ENCODE measurements at places on chromosomes 2 and 18. TPM values are rescaled to one million over a fixed set of nuclear protein-coding genes. Genes with fewer than 3 reads are reported as not detected.

- H3K36me3 ChIP-seq: no peaks in the 10 kb centered on the region
- no peak for DNase-seq
- peaks cover 47% of the 10 kb centered on the region for H3K4me1 ChIP-seq
- H3K4me3 ChIP-seq: no peak overlapping the region
- no peak overlapping the region for H3K27ac ChIP-seq
- H3K27me3 ChIP-seq: no peaks in the 10 kb centered on the region
These were observed 71.0 kb upstream of the MGAT4A start for GRCh38 chr2:98801921-98802321.

DNA sequence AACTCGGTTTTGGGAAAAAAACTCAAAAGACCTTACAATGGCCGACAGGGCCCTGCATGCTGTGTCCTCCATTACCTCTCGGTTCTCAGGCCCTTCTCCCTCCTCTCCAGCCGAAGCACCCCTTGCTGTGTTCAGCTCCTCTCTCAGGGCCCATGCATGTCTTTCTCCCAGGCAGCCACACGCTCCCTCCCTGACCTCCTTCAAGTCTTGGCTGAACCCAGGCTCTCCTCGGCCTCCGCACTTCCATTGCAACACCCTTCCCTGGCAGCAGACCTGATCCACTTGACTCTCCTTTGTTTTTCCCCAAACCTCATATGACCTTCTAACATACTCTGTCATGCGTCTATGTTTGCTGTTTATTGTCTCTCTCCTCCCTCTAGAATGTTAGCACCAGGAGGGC, 114.0 kb downstream of the CYP26B1 start:
- no peak overlapping the region for H3K27ac ChIP-seq
- DNase-seq: no peak
- no peaks in the 10 kb centered on the region for H3K36me3 ChIP-seq
- H3K4me1 ChIP-seq: no peaks in the 10 kb centered on the region

- H3K4me3 ChIP-seq: no peak overlapping the region
- no peak overlapping the region for H3K27ac ChIP-seq
- H3K4me1 ChIP-seq: peaks cover 72% of the 10 kb centered on the region
These were observed 674 bp downstream of the EVX2 start for GRCh38 chr2:176082824-176083751.

DNA sequence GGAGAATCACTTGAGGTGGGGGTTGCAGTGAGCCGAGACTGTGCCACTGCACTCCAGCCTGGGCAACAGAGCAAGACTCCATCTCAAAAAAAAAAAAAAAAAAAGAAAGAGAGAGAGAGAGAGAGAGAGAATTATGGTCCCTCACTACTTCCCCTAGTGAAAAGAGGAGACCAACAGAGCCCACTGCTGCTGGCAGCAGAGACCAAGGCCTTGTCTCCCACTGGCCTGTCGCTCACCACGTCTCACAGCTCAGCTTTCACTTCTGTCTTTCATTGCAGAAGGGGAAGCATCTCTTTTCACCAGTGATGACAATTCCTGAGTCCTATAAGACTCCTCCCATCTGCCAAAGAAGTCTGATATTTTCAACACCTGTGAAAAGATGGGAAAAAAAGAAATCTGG, 81.3 kb downstream of the CLHC1 start:
- H3K27ac ChIP-seq: no peak overlapping the region
- DNase-seq: no peak
- no peaks in the 10 kb centered on the region for H3K27me3 ChIP-seq
- H3K4me1 ChIP-seq: peaks cover 28% of the 10 kb centered on the region

DNA sequence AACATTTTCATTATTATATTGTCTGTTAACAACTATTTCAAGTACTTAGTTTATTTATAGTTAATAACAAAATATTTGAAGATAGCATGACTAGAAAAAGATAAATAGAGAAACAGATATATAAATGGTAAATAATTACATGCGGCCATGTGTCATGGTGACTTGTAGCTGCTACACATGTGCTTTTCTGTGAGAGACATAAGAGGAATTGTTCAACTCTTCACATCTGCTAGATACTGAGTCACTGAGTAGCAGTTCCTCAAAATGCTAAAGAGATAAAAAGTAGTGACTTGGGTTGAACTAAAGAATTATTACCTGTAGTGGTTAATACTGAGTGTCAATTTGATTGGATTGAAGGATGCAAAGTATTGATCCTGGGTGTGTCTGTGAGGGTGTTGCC, 37.5 kb upstream of the SCN9A start:
- no peaks in the 10 kb centered on the region for H3K4me1 ChIP-seq
- no peak for DNase-seq
- no peak overlapping the region for H3K27ac ChIP-seq
- H3K27me3 ChIP-seq: no peaks in the 10 kb centered on the region

DNA sequence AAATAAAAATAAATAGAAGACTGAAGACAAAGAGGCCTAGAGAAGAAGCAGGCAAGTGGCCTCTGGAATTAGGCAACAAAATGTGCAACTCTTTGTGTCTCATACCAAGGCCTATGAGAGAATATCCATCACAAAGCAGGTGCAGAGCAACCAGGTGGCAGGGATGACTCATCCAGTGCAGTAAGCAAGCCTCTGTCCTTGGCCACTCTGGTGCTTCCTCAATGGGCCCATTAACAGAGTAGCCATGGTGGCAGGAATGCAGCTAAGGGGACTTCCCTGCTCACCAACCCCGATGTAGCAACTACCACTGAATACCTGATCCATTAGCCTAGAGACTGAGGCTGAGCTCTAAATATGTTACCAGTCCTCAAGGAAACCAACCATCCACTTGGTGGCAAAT, 11.0 kb upstream of the EPG5 start:
- no peak for DNase-seq
- no peak overlapping the region for H3K4me3 ChIP-seq
- no peak overlapping the region for H3K27ac ChIP-seq
- H3K36me3 ChIP-seq: no peaks in the 10 kb centered on the region

DNA sequence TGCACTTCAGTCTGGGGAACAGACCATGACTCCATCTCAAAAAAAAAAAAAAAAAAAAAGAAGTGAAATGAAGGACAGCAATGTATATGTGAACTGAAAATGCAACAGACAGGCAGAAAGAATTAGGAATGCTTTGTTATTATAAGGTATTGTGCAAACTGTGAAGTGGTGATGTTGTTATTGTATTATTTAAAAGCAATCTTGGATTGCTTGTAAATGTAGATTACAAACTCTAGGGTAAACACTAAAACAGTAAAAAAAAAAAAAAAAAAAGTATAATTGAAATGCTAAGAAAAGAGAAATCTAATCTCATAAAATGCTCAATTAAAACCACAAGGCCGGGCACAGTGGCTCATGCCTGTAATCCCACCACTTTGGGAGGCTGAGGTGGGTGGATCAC, 25.3 kb downstream of the DYM start:
- DNase-seq: no peak
- no peaks in the 10 kb centered on the region for H3K36me3 ChIP-seq
- H3K27me3 ChIP-seq: no peaks in the 10 kb centered on the region
- no peak overlapping the region for H3K4me3 ChIP-seq

GRCh38 chr2:170371231-170371998, 193.5 kb downstream of the MYO3B start:
- no peaks in the 10 kb centered on the region for H3K36me3 ChIP-seq
- no peak overlapping the region for H3K27ac ChIP-seq
- H3K4me3 ChIP-seq: no peak overlapping the region
- no peaks in the 10 kb centered on the region for H3K4me1 ChIP-seq

- peaks cover 78% of the 10 kb centered on the region for H3K36me3 ChIP-seq
- H3K27me3 ChIP-seq: no peaks in the 10 kb centered on the region
- H3K4me1 ChIP-seq: no peaks in the 10 kb centered on the region
- H3K27ac ChIP-seq: no peak overlapping the region
These were observed 21.8 kb downstream of the ATG4B start for GRCh38 chr2:241659150-241659739.

DNA sequence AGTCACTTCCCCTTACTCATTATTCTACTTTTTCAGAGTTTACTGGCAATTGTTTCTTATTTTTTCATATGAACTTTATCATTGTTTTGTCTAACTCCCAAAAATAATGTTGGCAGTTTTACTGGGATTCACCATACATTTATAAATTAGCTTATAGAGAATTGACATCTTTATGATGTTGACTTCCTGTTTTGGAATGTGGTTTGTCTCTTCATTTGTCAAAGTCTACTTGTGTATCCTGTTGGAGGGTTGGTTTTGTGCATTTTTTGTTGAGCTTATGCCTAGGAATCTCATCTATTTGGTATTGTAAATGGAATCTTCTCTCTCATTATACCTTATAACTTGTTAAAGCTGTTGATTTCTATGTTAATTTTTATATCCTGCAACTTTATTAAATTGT, 16.4 kb downstream of the EPC2 start:
- no peaks in the 10 kb centered on the region for H3K36me3 ChIP-seq
- no peak for DNase-seq
- H3K4me3 ChIP-seq: no peak overlapping the region
- peaks cover 57% of the 10 kb centered on the region for H3K4me1 ChIP-seq

- no peak for DNase-seq
- peak overlapping the region; percentile 30 for H3K27ac ChIP-seq
- no peaks in the 10 kb centered on the region for H3K27me3 ChIP-seq
- H3K4me1 ChIP-seq: peaks cover 10% of the 10 kb centered on the region
- peaks cover 8% of the 10 kb centered on the region for H3K36me3 ChIP-seq
These were observed 25.4 kb downstream of the SP100 start for GRCh38 chr2:230441227-230441897.

- DNase-seq: no peak
- no peaks in the 10 kb centered on the region for H3K36me3 ChIP-seq
- H3K27ac ChIP-seq: no peak overlapping the region
- H3K4me1 ChIP-seq: no peaks in the 10 kb centered on the region
- H3K27me3 ChIP-seq: no peaks in the 10 kb centered on the region
These were observed 38.5 kb downstream of the PSMG2 start for GRCh38 chr18:12741351-12741750.

DNA sequence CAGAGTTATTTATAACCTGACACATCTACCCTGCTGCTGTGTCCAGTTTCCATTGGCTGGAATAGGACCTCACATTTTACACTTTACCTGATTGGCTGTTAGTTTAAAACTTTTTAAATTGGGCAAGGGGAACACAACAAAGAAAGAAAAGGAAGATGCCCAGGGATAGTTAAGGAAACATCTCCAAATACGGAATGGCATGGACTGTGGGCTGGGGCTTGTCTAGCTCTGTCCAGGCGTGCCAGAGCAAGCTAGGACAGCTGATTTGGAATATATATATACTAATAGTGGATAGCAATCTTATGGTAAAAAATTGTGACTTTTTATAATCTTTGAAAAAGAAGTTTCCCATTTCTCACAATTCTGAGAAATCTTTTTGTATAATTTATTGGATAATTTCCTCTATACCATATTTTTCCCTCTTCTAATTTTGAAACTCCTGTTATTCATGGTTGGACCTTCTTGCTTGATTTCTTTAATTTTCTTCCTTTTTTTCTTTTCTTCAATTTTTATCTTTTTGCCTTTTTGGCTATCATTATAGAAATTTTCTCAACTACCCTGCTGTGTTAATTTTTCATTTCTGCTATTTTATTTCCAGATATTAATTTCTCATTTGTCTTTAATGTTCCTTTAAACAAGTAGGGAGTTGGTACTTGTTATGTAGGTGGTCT, 55.9 kb downstream of the COMMD1 start:
- H3K27ac ChIP-seq: no peak overlapping the region
- H3K27me3 ChIP-seq: no peaks in the 10 kb centered on the region

GRCh38 chr2:34979148-34979547, 1376.4 kb upstream of the CRIM1 start:
- H3K27ac ChIP-seq: no peak overlapping the region
- H3K36me3 ChIP-seq: no peaks in the 10 kb centered on the region
- H3K27me3 ChIP-seq: no peaks in the 10 kb centered on the region
- no peak for DNase-seq

DNA sequence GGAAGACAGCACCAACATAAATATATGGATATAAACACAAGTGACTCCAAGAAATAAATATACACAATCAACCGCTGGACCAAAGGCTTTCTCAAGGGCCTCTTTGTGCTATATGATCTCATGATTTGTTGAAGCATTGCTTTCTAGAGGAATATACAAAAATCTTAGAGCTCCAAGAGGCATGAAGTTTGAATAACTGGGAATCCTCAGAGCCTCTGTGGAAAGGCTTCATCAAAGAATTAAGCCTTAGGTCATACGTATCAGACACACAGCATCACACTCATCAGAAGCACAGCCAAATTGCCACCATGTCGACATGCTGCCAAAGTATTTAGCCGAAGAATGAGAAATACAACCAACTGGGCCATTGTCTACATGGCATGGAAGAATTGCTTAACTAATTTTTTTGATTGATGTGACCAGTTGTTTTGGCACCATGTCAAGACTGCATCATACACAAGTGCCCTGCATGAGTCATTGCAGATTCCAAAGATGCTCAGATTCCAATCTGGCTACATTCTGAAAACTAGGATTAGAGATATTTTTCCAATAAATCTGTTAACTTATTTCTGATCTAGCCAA, 860.6 kb upstream of the ZEB2 start:
- no peak overlapping the region for H3K4me3 ChIP-seq
- no peaks in the 10 kb centered on the region for H3K4me1 ChIP-seq
- no peaks in the 10 kb centered on the region for H3K36me3 ChIP-seq
- H3K27me3 ChIP-seq: no peaks in the 10 kb centered on the region
- no peak overlapping the region for H3K27ac ChIP-seq

DNA sequence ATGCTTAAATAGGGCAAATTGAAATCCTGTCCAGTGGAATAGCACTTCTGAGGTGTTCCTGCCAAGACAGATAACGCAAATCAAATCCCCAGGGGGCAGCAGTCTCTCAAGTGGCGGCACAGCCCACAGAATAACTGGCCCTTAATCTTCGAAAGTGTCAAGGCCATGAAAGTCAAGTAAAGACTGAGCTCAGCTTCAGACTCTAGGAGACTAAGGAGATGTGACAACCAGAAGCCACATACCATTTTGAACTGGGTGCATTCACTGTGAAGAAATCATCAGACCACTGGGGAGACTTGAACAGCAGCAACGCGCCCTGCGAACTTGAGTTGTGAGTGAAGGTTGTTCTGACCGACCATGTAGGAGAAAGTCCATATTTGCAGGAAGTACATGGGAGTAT, 66.0 kb upstream of the ASAP2 start:
- no peaks in the 10 kb centered on the region for H3K27me3 ChIP-seq
- peaks cover 33% of the 10 kb centered on the region for H3K4me1 ChIP-seq
- H3K36me3 ChIP-seq: no peaks in the 10 kb centered on the region
- DNase-seq: no peak
- no peak overlapping the region for H3K4me3 ChIP-seq
- H3K27ac ChIP-seq: no peak overlapping the region

- H3K27ac ChIP-seq: no peak overlapping the region
- H3K4me1 ChIP-seq: no peaks in the 10 kb centered on the region
- H3K36me3 ChIP-seq: no peaks in the 10 kb centered on the region
- H3K4me3 ChIP-seq: no peak overlapping the region
These were observed 7.1 kb upstream of the EPAS1 start for GRCh38 chr2:46290078-46290477.

- no peak overlapping the region for H3K27ac ChIP-seq
- no peak overlapping the region for H3K4me3 ChIP-seq
- DNase-seq: no peak
- H3K4me1 ChIP-seq: no peaks in the 10 kb centered on the region
- H3K27me3 ChIP-seq: peaks cover 16% of the 10 kb centered on the region
These were observed 52.1 kb downstream of the SLC4A3 start for GRCh38 chr2:219679571-219679970.

GRCh38 chr2:167581961-167582574, 665.3 kb downstream of the STK39 start:
- H3K4me1 ChIP-seq: no peaks in the 10 kb centered on the region
- H3K4me3 ChIP-seq: no peak overlapping the region
- no peaks in the 10 kb centered on the region for H3K27me3 ChIP-seq
- H3K36me3 ChIP-seq: no peaks in the 10 kb centered on the region
- H3K27ac ChIP-seq: no peak overlapping the region

Gene NPPC
- 4.0 TPM for polyA plus RNA-seq

Gene VAMP8
- 568 TPM for polyA plus RNA-seq

Gene MRPL33
- polyA plus RNA-seq: 149 TPM

Gene ONECUT2
- not detected for polyA plus RNA-seq

Gene CDH20
- 0.15 TPM for polyA plus RNA-seq

Gene TMEM163
- 3.2 TPM for polyA plus RNA-seq

Gene EFEMP1
- polyA plus RNA-seq: 28.7 TPM

Gene SERPINB13
- polyA plus RNA-seq: 51.6 TPM

Gene SERPINB12
- not detected for polyA plus RNA-seq

Gene EIF5B
- 162 TPM for polyA plus RNA-seq

Gene SLC4A3
- 1.2 TPM for polyA plus RNA-seq

All from stomach (tissue), 19 donors.